ENCODE measurements at places on chromosomes 2 and 18.

GRCh38 chr18:45521777-45522176 lies 93.5 kb upstream of the SLC14A2 start:
- peak; percentile 94 for DNase-seq

GRCh38 chr2:97348265-97348664 lies 235.3 kb downstream of the ANKRD36 start:
- no peak for DNase-seq

- no peak for DNase-seq
These were observed 641.7 kb upstream of the NRXN1 start for GRCh38 chr2:51673628-51674027.

- DNase-seq: peak; percentile 0
These were observed 18.8 kb upstream of the SOX11 start for GRCh38 chr2:5673145-5674025.

DNA sequence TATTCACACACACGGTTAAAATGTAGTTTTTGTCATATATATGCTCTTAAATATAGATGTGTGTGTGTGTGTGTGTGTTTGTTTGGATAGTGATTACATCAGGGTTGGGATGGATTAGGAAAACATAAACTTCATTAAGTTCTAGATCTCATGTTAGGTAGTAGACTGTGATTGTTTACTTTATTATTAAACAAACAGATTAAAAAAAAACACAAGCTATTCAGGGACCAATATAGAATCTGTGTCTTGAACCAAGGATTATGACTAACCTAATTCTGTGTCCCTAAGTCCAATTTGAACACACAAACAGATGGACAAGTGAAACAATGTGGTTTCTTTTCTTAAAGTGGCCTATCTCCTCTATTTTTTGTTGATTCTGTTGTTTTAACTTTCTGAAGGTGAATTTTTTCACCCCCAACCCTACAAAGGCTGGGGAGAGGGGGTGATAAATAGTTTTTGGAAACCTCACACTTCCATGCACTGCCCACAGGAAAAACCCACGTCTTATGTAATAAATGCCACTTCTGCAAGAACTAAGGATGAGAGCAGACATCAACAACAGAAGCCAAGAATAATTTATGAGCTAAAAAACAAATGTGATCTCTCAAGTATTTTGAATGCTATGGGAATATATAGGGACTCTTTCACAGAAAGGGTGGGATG lies 40.7 kb downstream of the IL1R2 start:
- no peak for DNase-seq

DNA sequence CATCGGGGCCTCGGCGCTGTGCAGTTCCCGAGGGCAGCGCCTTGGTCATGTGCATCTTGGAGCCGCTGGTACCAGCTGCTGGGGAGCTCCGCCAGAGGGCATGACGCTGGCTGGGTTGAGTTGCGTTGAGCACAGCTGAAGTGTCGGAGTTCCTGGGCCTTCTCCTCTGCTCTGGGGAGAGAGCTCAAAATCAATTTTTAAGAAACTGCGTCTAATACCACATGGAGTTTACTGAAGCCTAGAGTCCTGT lies 48.7 kb downstream of the GREB1 start:
- no peak for DNase-seq

DNA sequence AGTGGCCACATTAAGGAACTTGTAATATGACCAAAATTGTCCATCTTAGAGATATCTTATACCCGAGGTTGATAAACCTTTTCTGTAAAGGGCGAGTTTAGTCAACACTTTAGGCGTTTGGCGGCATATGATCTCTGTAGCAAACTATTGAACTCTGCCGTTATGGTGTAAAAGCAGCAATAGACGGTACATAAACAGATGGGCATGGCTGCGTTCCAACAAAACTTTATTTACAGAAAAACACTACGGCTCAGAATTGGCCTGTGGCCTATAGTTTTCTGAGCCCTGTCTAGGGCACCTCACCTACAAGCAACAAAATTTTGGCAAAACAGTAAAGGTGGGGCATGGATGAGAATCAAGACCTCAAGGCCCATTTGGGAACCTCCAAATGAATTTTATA lies 121.9 kb upstream of the HAAO start:
- no peak for DNase-seq
